Stimulated activated CD4-positive, alpha-beta T cell treated with anti-CD3 and anti-CD28 coated beads, Interleukin-15, amount 100 ng/mL, for 1 hour (primary cell): ENCODE measurements at places on chromosomes 5 and 9.

GRCh38 chr5:135266975-135267374 is 132.1 kb downstream of the MACROH2A1 start:
- DNase-seq: no peak

GRCh38 chr9:107390279-107390678 is 99.3 kb downstream of the KLF4 start:
- DNase-seq: no peak

GRCh38 chr5:124752854-124753720 is 6.6 kb upstream of the ZNF608 start:
- DNase-seq: no peak

DNA sequence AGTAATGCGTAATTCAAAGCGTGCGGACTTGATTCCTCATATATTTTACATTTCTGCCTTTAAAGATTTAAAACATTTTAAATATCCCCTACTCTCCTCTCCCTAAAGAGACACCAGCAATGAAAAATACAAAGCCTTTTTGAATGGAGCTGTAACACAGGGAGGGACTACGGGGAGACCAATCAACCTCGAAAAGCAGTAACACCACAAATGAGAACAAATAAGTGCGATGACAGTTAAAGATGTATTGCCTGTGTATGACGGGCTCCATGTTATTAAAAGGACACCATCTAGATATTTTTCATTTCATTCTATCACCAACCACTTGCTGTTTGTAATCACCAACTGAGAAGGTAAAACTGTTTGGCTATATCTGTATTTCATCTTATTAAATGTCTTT is 230.3 kb upstream of the TBCA start:
- DNase-seq: no peak
